ENCODE measurements at places on chromosomes 7 and 10. TPM values are rescaled to one million over a fixed set of nuclear protein-coding genes. Genes with fewer than 3 reads are reported as not detected.

- DNase-seq = no peak
- H3K36me3 ChIP-seq = no peaks in the 10 kb centered on the region
- H3K4me3 ChIP-seq = no peak overlapping the region
Observed at GRCh38 chr10:111081595-111081994, 4.8 kb downstream of the ADRA2A start.

DNA sequence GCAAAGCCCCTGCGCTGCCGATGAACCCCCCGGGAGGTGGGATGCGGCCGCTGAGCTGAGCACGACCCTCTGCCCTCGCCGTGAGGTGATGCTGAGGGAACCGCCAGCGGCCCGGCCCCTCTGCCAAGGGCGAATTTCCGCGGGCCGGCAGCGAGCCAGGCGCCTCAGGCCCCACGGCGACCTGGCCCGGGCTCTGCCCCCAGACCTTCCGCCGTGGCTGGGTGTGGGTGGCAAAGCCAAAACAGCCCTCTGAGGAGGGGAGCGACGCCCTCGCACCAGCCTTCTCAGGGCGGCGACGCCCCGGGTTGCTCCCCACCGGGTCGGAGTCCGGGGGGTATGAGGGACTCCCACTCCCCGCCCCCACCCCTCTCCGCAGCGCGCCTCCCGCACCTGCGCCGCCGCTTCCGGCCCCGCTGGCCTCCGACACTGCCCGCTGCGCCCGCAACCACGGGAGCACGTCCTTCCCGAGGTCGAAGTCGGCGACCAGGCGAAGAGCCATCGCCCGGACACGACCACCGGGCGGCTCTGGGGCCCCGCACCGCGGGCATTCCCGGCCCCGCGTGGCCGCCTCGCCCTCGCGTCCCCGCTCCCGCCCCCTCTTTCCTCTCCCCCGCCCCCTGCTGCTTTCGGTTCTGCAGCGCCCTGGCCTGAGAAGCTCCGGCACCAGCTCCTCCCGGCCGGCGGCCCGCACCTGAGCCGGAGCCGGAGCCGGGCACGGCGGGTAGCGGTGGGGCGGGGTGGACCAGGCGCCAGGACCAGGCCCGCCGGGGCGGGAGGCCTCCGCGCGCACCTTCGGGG, at the start of gene GSAP:
TSS of gene GSAP (minus strand) at position 527 of the 798 bp plus-strand sequence. CDS start at position 499, 28 bp downstream.
- H3K4me1 ChIP-seq = no peaks in the 10 kb centered on the region
- H3K27ac ChIP-seq = peak within 1 kb of the TSS; percentile 94
- no peaks in the 10 kb centered on the region for H3K36me3 ChIP-seq
- peak within 1 kb of the TSS; percentile 80 for H3K4me3 ChIP-seq
- DNase-seq = peak; percentile 35
- H3K27me3 ChIP-seq = no peaks in the 10 kb centered on the region

GRCh38 chr10:14801723-14802122, 27.0 kb upstream of the FAM107B start:
- no peaks in the 10 kb centered on the region for H3K36me3 ChIP-seq
- DNase-seq = no peak
- no peak overlapping the region for H3K4me3 ChIP-seq
- H3K27ac ChIP-seq = no peak overlapping the region
- H3K4me1 ChIP-seq = no peaks in the 10 kb centered on the region

GRCh38 chr10:228366-228765, 93.1 kb downstream of the ZMYND11 start:
- no peak overlapping the region for H3K4me3 ChIP-seq
- DNase-seq = no peak
- no peaks in the 10 kb centered on the region for H3K36me3 ChIP-seq
- no peak overlapping the region for H3K27ac ChIP-seq
- H3K27me3 ChIP-seq = no peaks in the 10 kb centered on the region
- no peaks in the 10 kb centered on the region for H3K4me1 ChIP-seq

Gene CPEB3
- 6.7 TPM for total RNA-seq

Gene CHAT
- total RNA-seq = not detected

Gene LIPM
- not detected for total RNA-seq
